RPMI7951 (cell line): ENCODE measurements at places on chromosomes 4 and X. TPM values are rescaled to one million over a fixed set of nuclear protein-coding genes. Genes with fewer than 3 reads are reported as not detected.

DNA sequence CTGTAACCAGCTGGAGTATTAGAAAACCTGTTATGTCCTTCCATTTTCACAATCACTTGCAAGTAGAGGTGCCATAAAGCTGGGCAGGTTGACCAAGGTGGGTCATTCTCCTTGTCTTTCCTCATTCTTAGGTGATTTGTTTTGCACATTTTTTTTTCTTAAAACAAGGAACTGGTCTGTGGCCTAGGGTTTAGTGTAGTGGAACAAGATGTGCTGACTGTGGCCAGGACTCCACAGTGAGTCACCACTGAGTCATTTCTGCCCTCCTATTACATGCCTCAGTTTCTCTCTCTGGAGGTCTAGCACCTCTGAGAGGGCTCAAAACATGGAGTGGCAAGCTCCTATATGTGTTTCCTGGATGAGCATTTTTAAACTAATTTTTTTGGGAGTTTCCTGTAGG is 355.9 kb downstream of the GPM6A start:
- DNase-seq: no peak

- DNase-seq: no peak
These were observed 533 bp upstream of the SYAP1 start for GRCh38 chrX:16718824-16719333.

- no peak for DNase-seq
These were observed 134.2 kb downstream of the SPOCK3 start for GRCh38 chr4:167100120-167100519.

DNA sequence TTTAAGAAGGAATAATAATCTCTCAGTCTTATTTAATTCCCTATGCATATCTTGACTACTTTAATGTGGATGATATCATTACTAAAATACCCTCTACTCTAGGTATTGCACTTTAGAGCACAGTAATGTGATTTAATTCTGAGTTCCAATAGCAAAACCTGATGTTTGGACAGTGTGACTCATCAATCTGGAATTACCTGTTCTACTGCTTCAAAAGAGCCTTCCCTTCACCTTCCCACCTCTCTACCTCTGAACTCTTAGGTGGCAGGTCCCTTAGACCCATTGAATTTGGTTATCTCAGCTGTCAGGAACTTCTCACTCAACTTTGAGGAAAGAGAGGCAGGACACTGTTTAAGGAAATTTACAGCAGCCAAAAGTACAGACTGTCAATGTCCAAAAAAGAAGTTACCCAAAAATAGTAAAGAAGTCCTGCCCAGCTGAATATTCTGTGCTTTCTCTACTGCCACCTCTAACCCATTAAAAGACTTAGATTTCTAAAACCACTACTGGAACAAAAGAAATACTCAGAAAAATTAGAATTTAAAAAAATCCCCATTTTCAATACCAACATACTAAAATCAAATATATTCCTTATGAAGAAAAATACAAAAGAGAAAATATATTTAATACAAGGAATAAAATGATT is 123.1 kb upstream of the GPM6A start:
- DNase-seq: no peak

- peak; percentile 56 for DNase-seq
These were observed 58.4 kb downstream of the AMELX start for GRCh38 chrX:11351375-11352295.

DNA sequence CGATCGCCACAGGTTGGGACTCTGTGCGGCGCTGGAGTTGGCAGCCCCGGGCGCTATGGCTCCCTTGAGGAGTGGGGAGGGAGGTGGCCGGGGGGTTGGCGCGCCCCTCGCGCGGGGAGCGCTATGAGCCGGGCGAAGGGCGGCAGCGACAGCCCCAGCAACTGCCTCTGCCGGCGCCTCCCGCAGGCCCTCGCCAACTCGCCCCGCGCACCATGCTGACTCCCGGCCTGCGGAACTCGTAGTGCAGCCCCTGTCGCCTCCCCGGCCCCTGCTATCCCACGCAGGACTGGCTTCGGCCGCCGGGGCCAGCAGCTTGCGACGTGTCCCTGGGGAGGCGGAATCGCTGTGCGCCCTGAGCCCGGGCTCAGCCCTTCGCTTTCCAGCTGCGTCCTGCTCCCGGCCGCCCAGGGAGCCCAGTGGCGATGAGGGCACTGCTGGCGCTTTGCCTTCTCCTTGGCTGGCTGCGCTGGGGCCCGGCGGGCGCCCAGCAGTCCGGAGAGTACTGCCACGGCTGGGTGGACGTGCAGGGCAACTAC is 415 bp downstream of the SHISA3 start:
- DNase-seq: no peak

GRCh38 chrX:108344216-108344615 is 94.0 kb downstream of the COL4A6 start:
- DNase-seq: no peak

GRCh38 chrX:134631426-134632346 is 26.6 kb downstream of the PLAC1 start:
- DNase-seq: no peak

DNA sequence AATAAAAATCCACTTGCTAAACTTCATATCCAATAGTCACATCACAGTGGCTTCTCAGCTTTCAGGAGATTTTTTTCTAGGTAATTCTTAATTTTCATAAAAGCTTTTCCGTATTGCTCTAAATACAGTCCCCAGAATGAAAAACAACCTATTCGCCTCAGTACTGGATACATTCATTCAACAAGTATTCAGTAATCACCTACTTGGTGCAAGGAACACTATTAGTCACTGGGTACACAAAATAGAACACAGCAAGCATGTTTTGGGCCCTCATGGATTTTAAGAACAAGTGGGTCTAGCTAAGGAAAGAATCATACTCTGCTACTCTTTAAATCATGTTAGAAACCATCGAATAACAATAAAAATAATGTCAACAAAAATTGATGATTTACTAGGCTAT is 2.8 kb upstream of the BEX3 start:
- DNase-seq: no peak

- no peak for DNase-seq
These were observed 587.3 kb downstream of the TMA16 start for GRCh38 chr4:164081801-164082200.

GRCh38 chrX:68895341-68895755 is 66.5 kb downstream of the EFNB1 start:
- DNase-seq: peak; percentile 10

DNA sequence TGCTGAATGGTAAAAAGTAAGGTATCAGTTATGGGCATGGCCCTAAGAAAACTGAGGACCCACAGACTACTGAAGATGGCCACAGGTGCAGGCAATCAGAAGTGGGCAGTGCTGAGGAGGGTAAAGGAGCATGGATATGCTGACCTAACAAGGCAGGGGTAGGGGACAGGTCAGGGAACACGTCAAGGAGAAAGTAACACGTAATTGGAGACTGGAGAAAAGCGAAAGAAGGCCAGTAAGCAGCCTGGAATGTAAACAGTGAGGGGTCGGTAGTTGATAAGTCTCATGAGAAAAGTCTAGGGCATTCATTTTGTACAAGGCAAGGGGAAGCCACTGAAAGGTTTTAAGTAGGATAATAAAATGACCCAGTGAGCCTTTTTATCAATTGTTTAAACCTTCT is 153.3 kb downstream of the PRDM5 start:
- peak; percentile 52 for DNase-seq

DNA sequence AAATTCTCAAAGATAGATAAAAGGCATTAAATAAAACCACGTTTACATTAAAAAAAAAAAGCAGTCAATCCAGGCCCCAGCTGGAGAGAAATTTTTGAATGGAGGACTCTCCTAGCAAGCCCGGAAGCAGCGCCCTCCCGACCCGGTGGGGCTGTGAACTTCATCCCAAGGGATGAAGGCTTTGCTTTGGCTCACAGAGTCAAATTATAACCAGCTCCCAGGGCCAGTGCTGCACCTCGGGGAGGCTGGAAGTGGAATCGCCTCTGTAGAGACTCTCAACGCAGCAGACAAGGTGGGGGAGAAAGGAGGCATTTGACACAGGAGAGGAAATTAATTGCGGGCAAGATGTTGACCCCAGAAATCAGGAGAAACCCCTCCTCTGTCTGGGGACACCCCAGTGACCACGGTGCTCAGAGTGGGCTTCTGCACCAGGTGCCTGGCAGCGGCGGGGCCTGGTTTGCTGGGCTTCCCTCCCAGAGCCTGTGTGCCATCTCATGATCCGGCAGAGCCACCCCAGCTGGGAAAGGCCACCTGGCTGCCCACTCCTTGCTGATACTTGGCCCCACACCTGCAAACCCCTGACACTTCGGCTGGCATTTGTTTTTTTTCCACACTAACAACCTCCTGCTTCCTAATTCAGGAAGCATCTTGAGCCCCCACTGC is 71.7 kb downstream of the ABLIM2 start:
- DNase-seq: no peak

DNA sequence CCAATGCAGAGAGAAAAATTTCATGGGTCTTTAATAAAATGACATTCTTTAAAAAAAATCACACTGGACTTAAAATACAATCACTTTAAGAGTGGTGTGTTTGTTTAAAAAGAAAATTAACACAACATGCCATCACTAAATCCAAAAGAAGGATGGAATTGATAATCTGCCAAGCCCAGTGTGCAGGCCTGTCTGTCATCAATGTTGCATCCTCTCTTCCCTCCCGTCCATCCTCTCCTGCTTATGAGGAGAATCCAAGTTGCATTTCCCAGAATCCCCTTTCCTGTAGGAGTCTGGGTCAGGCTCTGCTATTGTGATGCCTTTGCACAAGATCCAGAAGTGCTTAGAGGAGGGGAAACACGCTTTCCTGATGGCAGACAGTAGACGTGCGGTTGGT is 169.4 kb downstream of the MID1 start:
- no peak for DNase-seq

GRCh38 chrX:45154462-45154861 is 46.2 kb downstream of the DIPK2B start:
- no peak for DNase-seq

GRCh38 chr4:139374251-139374650 is 72.0 kb upstream of the NDUFC1 start:
- no peak for DNase-seq

DNA sequence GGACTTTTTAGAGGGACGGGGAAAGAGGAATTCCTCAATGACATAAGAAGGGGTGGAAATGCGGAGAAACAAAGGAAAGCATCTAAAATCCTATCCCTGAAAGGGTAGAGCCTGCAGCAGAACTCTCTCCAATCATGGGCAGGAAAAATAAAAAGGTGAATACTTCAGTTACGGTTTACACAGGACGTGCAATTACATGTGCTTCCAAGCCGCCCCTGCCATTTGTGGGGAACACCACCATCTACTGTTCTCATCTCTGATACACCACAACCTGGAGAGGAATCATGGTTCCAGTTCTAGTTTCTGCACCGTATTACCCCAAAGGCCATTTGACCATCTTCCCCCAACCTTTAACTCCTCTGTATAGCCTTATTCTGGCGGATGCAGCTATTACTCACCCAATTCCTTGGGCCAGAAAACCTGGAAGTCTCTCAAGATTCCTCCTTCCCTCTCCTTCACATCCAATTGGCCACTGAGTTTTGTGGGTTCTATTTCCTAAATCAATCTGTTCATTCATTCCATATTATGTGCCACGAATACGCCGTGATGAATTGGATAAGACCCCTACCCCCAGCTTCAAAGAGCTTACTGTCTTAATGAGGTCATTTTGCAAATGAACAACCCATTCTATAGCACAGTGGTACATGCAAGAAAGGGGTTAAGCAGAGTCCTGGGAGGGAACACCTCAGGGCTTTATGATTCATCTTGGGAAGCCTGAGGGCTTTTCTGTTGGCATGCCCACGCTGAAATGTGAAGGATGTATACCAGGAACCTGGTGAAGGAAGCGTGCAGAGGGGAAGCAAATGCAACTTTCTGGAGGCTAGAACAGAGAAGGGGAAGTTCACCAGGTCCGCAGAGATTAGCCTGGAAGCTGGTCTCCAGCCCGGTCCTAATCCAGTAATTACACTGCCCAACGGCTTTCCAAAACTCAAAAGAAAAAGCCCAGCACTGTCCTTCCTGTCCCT is 1.4 kb upstream of the MSL3 start:
- peak; percentile 38 for DNase-seq

DNA sequence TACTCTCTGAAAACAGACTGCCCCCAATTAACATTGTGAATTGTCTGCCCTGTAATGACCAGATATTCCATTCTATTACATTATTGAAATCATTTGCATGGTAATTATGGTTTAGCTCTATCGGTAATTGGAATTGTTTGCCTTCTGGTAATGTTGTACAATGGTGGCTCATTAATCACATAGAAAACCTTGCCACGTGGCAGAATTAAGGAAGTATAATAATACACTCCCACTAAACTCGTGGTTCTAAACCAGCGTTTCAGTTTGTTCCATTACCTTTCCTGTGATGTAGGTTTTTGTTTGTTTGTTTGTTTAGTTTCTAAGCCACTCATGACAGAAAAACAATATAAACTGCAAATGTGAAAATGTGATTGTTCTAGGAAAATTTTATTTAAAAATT is 45.1 kb upstream of the TAPT1 start:
- DNase-seq: no peak

DNA sequence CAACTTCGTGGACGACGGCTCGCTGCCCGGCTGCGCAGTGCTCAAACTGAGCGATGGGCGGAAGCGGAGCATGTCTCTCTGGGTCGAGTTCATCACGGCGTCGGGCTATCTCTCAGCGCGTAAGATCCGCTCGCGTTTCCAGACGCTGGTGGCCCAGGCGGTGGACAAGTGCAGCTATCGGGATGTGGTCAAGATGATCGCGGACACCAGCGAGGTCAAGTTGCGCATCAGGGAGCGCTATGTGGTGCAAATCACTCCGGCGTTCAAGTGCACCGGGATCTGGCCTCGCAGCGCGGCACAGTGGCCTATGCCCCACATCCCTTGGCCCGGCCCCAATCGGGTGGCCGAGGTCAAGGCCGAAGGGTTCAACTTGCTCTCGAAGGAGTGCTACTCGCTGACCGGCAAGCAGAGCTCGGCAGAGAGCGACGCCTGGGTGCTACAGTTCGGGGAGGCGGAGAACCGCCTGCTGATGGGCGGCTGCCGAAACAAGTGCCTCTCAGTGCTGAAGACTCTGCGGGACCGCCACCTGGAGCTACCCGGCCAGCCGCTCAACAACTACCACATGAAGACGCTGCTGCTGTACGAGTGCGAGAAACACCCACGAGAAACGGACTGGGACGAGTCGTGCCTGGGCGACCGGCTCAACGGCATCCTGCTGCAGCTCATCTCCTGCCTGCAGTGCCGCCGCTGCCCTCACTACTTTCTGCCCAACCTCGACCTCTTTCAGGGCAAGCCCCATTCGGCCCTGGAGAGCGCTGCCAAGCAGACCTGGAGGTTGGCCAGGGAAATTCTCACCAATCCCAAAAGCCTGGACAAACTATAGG is 1.5 kb downstream of the MAB21L2 start:
- no peak for DNase-seq

GRCh38 chr4:110414561-110414920 is 61.4 kb upstream of the ENPEP start:
- DNase-seq: no peak

- peak; percentile 8 for DNase-seq
These were observed 135.3 kb upstream of the LDB2 start for GRCh38 chr4:17033768-17034181.

- DNase-seq: no peak
These were observed 29.3 kb downstream of the ZNF827 start for GRCh38 chr4:145909281-145909715.

The HAND2 gene
- total RNA-seq: 0.36 and 0.39 TPM in 2 replicates

The CHRNA9 gene
- total RNA-seq: 0.48 and 0.59 TPM in 2 replicates

The PHEX gene
- total RNA-seq: 0.78 and 0.84 TPM in 2 replicates

The STARD8 gene
- 10.2 and 11.6 TPM in 2 replicates for total RNA-seq

The RAB41 gene
- total RNA-seq: not detected in 2 replicates

The SYP gene
- total RNA-seq: 0.36 and 0.59 TPM in 2 replicates

The H2BW1 gene
- total RNA-seq: not detected in 2 replicates

The ZRSR2 gene
- 2.8 and 4.5 TPM in 2 replicates for total RNA-seq

The CAPN6 gene
- total RNA-seq: not detected in 2 replicates

The MAOB gene
- not detected in 2 replicates for total RNA-seq

The TMEM255A gene
- total RNA-seq: 0.24 and 0.29 TPM in 2 replicates

The NXF2 gene
- not detected in 2 replicates for total RNA-seq

The NALF2 gene
- not detected in 2 replicates for total RNA-seq
